ENCODE measurements at places on chromosomes 1 and 21. TPM values are rescaled to one million over a fixed set of nuclear protein-coding genes. Genes with fewer than 3 reads are reported as not detected.

The FGR gene
- 15.3 TPM for total RNA-seq

The NOTCH2 gene
- total RNA-seq, result 159 TPM

The ARHGEF11 gene
- 38.4 TPM for total RNA-seq

The IFFO2 gene
- 5.4 TPM for total RNA-seq

The PDC gene
- not detected for total RNA-seq

The KCNJ9 gene
- 0.18 TPM for total RNA-seq

- DNase-seq, result no peak
Measured at GRCh38 chr1:110771245-110772022, 96.7 kb upstream of the KCNA3 start.

- DNase-seq, result no peak
Measured at GRCh38 chr1:6197746-6198427, 1.5 kb downstream of the RPL22 start.

- DNase-seq, result peak; percentile 64
Measured at GRCh38 chr1:63320022-63320721, 2.2 kb upstream of the FOXD3 start.

DNA sequence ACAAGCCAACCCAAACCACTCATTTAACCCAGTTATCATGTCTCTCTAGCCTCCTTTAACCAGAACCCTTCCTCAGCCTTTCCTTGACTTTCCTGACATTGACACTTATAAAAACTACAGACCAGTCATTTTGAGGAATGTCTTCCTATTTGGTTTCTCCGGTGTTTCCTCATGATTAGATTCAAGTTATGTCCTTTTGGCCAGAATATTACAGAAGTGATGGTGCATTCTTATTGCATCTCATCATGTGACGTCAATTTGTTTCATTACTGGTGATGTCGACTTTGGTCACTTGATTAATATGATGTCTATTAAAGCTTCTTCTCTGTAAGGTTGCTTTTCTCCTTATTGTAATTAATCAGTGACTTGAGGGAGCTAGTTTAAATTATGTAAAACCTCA lies 6.1 kb upstream of the RCSD1 start:
- no peak for DNase-seq

DNA sequence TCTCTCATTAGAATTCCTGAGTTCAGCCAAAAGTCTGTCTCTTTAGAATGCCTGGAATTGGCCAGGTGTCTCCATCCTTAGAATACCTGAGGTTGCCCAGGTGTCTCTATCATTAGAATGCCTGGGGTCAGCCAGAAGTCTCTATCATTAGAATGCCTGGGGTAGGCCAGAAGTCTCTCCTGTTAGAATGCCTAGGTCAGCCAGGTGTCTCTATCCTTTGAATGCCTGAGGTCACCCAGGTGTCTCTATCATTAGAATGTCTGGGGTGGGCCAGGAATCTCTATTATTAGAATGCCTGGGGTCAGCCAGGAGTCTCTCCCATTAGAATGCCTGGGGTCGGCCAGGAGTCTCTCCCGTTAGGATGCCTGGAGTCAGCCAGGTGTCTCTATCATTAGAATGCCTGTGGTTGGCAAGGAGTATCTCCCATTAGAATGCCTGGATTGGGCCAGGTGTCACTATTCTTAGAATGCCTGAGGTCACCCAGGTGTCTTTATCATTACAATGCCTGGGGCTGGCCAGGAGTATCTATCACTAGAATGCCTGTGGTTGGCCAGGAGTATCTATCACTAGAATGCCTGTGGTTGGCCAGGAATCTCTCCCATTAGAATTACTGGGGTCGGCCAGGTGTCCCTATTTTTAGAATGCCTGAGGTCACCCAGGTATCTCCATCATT lies 43.0 kb downstream of the RNF187 start:
- no peak for DNase-seq

GRCh38 chr1:27668121-27668807 lies 3.7 kb downstream of the IFI6 start:
- DNase-seq, result peak; percentile 58

DNA sequence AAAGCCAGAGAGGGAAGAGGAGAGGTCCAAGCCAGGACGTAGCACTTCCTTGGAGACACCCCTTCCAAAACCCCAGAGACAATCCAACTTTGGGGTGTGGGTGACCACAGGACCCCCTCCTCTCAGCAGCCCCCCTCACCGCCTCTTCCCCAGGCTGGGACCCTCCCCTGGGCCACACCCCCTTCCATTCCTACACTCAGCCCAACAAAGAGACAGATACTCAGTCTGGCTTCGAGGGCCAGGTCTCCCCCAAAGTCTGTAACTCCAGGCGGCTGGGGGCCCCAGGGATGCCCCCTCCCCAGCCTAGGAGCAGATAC lies 1.4 kb downstream of the MEX3A start:
- DNase-seq, result no peak

- DNase-seq, result peak; percentile 42
Measured at GRCh38 chr1:245679821-245680780, 525.3 kb downstream of the KIF26B start.

GRCh38 chr1:93000291-93000690 lies 39.0 kb upstream of the DIPK1A start:
- DNase-seq, result no peak

GRCh38 chr1:186977266-186977957 lies 148.7 kb downstream of the PLA2G4A start:
- DNase-seq, result no peak

DNA sequence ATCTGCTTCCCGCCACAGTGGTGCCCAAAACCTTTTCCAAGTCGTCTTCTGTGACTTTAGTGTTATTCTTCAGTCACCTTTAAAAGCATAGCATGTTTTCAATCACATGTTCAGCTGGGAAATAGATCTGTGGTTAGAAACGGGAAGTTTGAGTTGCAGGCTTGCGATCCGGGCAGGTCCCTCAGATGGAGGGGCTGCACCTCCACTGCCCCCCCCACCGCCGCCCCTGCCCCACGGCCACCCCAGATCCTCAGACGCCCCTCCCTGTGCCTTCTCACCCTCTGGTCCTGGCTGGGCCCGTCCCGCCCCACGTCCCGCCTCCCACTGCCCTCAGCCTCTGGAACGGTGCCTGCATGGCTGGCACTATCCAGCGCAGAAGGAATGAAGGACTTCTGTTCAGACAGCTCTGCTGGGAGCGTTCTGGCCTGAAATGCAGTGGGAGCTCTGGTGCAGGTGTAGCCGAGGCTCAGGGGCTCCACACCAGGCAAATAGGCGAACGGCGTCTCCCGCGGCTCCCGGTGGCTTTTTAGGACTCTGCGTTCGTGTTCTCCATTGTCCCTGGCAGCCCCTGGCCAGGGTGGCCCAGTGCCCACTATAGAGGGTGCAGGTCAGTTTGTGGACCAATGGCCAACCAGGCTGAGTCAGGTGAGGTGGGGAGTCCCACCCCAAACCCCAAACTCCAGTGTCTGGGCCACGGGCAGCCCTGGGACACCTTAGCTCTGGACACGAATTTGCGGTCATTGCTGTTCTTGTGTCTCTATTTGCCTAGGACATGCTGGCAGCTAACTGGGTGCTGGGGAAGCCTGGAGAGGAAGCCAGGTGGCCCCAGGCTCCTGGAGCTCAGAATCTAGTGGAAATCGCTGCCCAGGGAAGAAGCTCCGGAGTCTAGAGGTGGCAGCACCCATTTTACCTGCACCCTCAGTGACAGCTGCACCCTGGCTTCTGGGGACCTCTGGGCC lies 67.1 kb downstream of the FAAP20 start:
- no peak for DNase-seq

DNA sequence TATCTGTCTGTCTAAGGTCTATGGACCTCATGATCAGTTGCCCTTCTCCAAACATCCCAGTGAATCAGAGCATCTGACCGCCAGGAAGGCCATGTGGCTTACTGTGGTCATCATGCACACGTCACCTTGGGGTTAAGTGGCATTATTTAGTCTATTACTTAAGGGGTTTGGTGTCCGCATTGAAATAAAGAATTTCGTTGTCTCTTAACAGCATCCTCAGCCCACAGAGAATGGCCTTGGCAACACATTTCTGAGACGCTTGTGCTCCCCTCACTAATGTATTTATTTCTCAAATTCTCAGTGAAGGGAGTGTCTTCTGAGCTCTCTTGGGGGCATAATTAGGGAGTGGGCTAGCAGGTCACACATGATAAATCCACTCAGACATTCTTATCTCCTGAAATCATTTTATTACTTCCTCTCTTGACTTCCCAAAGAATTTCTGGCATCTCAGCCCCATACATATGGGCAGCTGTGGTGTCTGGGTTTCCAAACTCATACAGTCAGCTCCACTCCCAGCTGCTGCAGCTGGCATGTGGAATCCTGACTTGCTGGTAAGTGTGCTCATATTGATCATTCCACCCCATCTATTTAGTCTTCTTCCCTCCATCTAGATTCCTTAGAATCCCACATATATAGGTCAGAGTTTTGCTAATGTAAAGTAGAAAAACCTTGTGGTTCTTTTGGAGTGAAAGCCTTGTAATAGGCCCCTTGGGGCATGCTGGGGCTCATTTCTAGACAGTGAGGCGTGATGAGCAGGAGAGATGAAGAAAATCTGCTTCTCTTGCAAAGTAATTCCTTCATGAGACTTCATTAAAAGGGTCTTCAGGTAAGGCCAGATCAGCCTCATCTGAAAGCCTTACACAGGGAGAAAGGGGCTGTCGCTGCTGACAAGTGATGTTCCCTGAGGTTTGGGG lies 110.5 kb downstream of the HHAT start:
- no peak for DNase-seq

- no peak for DNase-seq
Measured at GRCh38 chr1:214957330-214958137, 125.0 kb upstream of the KCNK2 start.

DNA sequence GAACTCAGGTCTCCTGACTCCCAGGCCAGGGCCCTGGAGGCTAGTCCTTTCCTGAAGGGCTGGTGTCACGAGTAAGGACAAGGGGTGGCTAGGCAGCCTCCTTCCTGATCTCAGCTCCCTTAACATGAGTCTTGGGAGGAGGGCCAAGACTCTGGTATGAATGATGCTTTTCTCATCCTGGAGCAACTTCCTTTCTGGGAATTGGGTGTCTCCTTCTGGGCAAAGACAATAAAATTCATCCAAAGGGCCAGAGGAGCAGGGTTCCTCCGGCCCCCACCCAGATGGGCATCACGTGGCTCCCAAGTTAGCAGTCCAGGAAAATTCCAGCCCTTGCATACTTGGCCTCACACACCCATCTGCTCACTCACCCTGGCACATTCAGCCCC lies at the start of gene FAM167B:
Gene FAM167B (plus strand): TSS at position 335 of the 386 bp plus-strand sequence. CDS start 200 bp downstream, outside the sequence.
- no peak for DNase-seq

DNA sequence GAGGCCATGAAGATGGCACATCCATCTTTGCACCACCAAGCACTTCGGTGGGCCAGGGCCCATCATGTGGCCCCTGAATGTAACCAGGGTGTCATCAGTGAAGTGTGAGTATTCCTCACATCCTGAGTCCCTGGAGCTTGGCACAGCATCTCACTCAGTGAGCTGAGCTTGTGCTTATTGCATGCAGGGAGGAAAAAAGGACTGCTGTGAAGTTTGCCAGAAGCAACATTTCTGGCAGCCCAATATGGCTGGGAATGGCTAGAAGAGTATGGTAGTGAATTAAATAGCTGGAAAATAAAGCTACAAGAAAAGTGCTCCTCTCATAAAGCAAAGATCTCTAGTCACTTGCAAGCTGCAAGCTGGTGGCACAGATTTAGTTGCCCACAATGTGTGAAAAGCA lies 109.3 kb downstream of the TNFSF18 start:
- no peak for DNase-seq

GRCh38 chr1:203289281-203289981 lies 15.9 kb upstream of the BTG2 start:
- DNase-seq, result no peak

DNA sequence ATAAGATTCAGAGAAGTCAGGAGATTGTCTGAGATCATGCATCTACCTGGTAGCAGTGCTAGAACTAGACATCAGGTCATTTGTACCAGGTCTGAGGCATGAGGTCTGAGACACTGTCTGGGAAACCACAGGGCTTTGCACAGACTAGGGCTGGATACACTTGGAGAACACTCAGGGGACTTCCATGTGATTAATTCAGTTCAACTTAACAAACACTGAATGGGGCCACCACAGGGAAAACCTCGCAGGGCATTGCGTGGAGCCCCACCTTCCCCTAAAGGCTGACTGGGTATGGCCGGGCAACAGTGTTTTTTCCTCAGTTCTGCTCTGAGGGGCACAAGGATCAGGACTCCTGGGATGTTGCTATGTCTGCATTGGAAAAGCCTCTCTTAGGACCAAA lies 86.5 kb upstream of the WARS2 start:
- no peak for DNase-seq

DNA sequence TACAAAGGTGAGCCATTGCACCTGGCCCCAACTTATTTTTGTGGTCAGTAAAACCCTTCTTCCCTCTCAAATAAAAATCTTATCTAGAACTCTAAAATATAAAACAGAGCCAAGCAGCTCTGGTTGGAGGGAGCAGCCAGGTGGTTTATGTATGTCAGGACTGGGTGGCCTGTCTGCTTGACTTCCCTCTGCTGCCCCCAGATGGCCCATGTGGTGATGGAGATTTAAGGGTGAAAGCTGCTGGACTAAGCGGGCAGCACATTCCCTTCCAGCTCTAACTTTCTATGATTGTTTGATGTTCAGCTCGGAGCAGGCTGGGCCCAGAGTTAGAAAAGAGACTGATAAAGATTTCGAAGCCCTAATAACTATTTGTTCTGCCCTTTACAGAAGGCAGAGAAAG lies 11.9 kb upstream of the PAQR6 start:
- DNase-seq, result no peak

- DNase-seq, result no peak
Measured at GRCh38 chr1:201361652-201362504, 15.6 kb downstream of the TNNT2 start.

DNA sequence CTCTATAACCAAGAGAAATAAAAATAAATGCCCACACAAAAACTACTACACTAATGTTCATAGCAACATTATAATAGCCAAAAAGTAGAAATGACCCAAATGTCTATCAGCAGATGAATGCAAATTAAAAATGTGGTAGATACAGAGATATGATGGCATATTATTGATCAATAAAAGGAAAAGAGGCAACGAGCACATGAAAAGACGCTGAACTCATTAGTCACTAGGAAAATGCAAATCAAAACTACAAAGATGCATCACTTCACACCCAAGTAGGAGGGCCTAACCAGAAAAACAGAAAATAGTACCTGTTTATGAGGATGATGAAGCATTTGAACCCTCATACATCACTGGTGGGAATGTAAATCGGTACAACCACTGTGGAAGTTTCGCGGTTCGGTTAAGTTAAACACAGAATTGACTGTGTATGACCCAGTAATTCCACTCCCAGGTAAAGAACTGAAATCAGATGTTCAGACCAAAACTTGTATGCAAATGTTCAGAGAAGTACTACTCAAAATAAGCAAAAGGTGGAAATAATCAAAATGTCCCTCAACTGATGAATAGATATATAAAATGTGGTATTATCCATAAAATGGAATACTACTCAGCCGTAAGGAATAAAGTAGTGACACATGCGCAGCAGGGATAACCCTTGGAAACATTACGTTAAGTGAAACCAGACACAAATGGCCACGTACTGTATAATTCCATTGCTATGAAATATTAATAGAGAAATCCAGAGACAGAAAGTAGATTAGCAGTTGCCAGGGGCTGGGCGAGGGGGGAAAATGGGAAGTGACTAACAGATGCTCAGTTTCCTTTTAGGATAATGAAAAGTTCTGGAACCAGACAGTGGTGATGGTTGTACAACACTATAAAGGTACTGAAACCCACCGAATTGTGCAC lies 3.1 kb downstream of the USP48 start:
- no peak for DNase-seq

GRCh38 chr1:181425566-181425965 lies 57.8 kb upstream of the CACNA1E start:
- no peak for DNase-seq

- DNase-seq, result no peak
Measured at GRCh38 chr21:35077975-35078374, 28.9 kb upstream of the RUNX1 start.

All from sciatic nerve (tissue), 2 donors.